ENCODE measurements at places on chromosomes 5 and 9. TPM values are rescaled to one million over a fixed set of nuclear protein-coding genes. Genes with fewer than 3 reads are reported as not detected.

DNA sequence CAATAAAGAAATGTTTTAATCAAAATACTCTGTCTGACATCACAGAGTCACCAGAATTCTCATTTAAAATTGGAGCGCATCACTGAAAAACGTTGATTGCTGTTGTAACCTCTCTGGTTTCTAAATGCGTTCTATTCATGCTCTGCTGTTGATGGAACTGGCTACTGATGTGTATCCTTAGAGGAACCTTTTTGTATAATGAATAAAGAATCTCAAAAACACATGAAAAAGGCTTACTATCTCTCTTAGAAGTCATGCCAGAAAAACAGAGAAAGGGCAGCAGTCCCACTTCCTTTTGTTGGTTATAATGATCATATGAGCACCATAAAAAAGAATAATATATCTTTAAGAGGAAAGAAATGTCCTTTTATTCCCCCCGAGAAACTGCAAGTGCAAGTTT, 615.5 kb downstream of the TLE1 start:
- DNase-seq = no peak

- DNase-seq = no peak
Observed at GRCh38 chr5:117680426-117680825, 1105.8 kb upstream of the SEMA6A start.

FAM170A gene
- total RNA-seq = not detected

SPATA24 gene
- total RNA-seq = 27.3 TPM

- peak; percentile 6 for DNase-seq
Observed at GRCh38 chr5:118557251-118557661, 431.1 kb downstream of the DTWD2 start.

GADD45G gene
- total RNA-seq = 28.4 TPM

LCN1 gene
- total RNA-seq = not detected

GRCh38 chr5:14184082-14184481, 40.9 kb downstream of the TRIO start:
- no peak for DNase-seq

- no peak for DNase-seq
Observed at GRCh38 chr5:170655476-170655875, 128.0 kb upstream of the GABRP start.

GNPDA1 gene
- 30.0 TPM for total RNA-seq

GRCh38 chr9:85248514-85249312, 493.0 kb downstream of the AGTPBP1 start:
- DNase-seq = no peak

DNA sequence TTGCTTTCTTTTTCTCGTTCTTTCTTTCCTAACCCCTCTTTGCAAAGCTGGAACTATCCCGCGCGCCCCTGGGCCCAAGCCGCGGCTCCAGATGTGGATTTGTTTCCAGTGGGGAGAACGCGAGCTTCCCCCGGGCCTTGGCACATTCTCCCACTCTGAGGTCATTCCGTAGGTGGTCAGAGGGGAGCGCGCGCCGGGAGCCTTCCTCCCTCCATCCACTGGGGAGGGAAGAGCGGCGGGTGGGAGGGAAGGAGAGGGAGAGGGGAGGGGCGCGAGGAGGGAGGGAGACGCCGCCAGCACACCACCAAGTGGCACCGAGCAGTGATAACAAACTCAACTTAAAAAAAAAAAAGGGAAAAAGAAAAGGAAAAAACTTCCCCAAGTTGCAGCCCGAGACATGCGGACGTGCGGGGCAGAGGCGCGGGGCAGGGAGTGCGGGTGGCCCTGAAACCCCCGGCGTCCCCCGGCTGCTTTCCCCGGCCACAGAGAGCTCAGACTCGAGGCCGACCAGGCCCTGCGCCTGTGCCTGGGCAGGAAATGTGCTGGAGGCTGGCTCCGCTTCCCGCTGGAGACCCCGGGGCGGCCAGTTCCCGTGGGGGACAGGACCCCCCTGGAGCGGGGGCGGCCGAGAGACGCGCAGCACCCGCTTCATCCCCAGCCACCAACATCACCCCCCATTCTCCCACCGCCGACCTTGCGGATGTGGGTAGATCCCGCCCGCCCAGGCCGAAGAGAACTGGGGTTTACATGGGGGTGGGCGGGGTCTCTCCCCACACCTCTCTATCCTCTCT, 3.1 kb downstream of the IER5L start:
- peak; percentile 70 for DNase-seq

PPP1R26 gene
- total RNA-seq = 15.3 TPM

DNA sequence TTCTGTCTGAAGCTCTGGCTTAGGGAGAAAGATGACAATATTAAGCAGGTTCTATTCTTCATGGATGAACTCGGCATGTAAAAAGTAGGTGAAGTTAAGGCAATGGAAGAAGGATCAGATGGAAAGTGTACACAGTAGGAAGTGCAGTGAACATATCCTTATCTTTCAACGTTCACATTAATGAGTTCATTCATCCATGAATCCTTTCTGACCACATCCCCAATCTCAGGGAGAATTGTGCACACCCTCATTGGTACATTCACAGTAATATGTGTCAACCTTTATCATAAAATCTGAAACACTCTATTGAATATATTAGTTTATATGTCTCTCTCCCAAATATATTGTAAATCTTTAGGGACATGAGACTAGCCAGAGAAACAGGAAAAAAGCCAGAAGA, 5.5 kb downstream of the GIN1 start:
- no peak for DNase-seq
